NCI-H1105 (cell line): ENCODE measurements at places on chromosomes 1 and 21.

- DNase-seq, result no peak
These were observed 48.0 kb downstream of the NID1 start for GRCh38 chr1:236016782-236017400.

DNA sequence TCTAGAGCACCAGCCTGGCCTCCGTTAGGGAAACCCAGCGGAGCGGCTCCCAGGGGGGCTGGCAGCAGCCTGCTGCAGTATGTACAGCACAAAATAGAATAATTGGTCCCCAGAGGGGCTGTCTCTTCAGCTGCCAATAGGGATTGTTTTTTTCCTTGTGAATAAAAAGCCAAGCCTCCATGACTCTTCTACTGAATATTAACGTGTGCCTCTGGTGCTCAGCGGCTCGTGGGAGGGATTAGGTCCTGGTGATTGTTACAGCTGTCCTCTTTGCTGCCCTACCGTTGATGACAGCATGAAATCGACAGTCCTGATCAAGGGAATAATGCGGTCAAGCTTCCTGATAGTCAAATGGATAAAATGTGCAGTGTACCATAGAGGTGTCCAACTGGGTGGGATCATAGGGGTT is 190.7 kb upstream of the RUNX1 start:
- DNase-seq, result peak; percentile 92

DNA sequence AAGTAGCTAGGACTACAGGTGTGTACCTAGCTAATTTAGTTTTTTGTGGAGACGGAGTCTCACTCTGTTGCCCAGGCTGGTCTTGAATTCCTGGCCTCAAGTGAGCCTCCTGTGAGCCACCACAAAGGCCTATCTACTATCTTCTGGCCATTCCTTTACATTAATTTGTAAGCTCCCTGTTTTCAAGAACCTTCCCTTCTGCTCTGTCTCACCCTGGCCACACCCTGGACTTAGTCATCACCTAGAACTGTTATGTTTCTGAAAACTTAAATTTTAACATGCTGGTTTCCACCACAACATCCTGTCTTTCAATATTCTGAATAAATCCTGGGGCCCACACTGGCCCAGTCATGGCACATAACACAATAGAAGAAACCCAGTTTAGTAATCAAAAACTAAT is 4.9 kb upstream of the B4GALT3 start:
- no peak for DNase-seq

DNA sequence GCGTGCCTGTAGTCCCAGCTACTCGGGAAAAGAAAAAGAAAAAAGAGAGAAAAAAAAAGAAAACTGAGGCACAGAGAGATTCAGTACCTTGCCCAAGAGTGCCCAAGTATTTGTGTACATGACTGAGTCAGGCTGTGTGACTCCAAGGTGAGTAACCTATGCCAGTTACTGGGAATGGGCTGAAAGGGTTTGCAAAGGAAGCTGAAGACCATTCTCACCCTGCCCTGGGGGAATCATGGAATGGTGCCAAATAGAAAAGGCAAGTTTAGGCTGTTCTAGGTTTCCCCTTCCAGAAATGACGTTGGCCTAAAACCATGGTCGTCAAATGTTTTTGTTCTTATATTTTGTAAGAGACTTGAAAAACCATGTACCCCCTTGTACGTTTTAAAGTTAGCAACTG is 37.9 kb upstream of the LRIG2 start:
- no peak for DNase-seq

DNA sequence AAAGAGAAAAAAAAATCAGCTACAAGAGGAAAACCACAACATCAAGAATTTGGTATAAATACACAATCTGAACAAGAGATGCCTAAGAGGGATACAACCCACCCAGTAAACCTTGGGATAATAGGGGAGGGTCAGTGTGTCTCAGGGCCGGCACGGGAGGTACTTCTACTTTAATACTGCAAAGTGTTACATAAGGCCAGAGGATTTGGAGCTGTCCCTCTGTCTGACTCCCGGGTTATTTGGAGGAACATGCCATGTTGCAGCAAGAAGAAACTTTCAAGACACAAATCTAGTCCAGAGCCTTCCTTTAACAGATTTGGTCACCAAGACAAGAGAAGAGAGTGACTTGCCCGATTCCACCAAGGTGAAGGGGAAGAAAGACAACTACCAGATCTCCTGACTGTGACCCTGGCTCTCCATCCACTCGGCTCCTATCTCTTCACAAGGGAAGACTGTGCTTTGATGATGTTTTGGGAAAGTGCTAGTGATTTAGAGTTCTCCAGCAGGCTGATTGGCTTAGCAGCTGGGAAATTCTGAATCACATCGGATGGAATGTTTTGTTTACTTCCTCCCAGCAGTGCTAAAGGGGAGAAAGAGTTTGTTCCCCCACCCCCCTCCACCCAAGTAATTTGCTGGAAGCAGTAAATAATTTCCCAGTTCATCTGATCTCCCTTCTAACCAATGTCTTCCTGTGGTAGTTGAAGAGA is 29.3 kb downstream of the SGIP1 start:
- no peak for DNase-seq

- no peak for DNase-seq
These were observed 119.2 kb downstream of the SYF2 start for GRCh38 chr1:25113086-25113485.

GRCh38 chr1:180545991-180546390 is 12.8 kb upstream of the OVAAL start:
- DNase-seq, result no peak
